ENCODE measurements at places on chromosomes 2 and 18. TPM values are rescaled to one million over a fixed set of nuclear protein-coding genes. Genes with fewer than 3 reads are reported as not detected.

DNA sequence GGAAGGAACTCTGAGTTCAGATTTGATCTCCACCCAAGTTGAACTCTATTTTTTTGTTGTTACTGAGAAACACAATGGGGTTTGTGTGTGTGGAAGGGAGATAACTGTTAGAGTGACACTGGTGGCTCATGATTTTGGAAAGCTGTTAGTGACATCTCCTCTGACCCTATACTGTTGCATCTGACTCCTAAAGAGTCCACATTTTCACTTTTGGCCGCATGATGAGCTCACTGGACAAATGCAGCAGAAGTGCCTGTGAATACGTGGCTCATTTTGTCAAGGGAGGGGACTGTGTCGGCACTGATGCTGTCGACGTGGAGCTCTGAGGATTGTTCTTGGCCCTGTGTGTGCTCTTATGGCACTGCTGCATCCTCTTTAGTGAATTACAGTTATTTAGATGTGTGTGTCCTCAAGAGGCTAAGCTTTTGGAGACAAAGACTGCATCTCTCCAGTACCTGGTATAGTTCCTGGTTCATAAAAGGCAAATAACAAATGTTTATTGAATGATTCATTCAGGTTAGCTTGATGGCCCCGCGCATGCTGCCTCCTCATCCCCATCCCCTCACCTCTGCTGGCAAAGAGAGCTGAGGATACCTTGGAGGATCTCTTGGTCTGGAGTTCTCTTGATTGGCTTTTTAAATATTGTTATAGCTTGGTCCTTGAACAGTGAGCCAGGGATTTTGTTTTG is 135.4 kb downstream of the PHLPP1 start:
- DNase-seq: no peak

DNA sequence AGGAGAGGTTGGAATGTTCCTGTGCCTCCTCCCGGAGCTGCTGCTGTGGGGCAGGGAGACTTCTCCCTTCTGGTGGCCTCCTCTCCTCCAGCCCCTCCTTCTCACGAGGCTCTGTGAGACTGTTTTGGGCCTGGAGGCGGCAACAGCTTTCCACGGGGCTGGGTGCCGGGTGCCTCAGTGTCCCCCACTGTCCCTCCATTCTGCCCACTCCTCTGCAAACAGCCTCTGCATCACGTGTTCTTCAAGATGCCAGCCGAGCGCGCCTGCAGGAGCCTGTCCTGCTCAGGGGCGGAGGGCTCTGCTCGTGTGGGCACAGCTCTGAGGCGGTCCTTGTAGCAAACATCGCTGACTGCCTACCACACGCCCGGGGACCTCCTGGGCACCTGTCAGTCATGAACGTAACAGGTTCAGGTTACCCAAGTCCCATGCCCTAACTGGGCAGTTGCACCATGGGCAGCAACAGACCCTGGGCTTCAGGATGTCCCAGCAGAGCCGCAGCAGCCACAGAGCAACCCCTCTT is 70.8 kb downstream of the RRM2 start:
- no peak for DNase-seq

The ZNF2 gene
- polyA plus RNA-seq: 2.3 TPM

DNA sequence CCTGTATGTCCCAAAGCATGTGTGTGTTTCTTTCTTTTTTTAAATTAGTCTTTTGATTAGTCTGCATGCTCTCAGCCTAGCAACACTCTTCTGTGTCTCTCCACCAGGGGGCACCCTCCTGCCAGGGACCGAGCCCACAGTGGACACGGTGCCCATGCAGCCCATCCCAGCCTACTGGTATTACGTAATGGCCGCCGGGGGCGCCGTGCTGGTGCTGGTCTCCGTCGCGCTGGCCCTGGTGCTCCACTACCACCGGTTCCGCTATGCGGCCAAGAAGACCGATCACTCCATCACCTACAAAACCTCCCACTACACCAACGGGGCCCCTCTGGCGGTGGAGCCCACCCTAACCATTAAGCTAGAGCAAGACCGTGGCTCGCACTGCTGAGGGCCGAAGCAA is 93.8 kb downstream of the NRP2 start:
- DNase-seq: no peak

GRCh38 chr2:88117973-88118372 is 9.9 kb downstream of the FABP1 start:
- DNase-seq: no peak

DNA sequence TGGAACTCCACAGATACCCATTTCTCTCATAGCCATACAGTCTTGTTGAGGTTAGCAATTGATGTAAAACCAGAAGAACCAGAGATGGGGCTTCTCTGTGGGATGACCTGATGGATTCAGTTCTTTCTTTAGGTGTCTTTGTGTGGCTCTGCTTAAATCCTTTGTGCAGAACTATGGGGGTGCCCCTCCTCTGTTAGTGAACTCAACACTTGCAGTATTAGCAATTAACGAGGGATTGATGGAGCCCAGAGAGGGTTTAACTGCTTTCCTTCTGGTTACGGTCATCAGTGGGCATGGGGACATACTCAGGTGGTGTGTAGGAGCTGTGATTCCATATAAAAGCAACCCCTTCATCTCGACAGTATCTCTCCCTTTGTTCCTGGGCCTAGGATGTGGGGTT is 406.8 kb upstream of the FAM98A start:
- DNase-seq: no peak

The DSG3 gene
- 0.50 TPM for polyA plus RNA-seq

The FIGLA gene
- not detected for polyA plus RNA-seq

DNA sequence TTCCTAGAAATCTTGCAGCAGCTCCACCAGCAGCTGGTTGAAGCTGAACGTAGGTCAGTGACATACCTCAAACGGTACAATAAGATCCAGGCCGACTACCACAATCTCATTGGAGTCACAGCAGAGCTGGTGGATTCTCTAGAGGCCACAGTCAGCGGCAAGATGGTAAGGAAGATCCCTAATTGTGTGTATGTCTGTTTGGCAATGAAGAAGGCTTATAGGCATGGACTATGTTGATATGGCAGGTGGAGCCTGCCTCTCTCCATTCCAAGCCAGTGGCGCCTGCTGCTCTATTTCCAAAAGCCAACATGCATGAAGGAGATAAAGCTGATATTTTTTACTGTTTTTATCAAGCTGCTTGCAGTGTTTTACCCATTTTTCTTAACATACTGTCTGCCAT is 36.8 kb downstream of the ARMC9 start:
- no peak for DNase-seq

DNA sequence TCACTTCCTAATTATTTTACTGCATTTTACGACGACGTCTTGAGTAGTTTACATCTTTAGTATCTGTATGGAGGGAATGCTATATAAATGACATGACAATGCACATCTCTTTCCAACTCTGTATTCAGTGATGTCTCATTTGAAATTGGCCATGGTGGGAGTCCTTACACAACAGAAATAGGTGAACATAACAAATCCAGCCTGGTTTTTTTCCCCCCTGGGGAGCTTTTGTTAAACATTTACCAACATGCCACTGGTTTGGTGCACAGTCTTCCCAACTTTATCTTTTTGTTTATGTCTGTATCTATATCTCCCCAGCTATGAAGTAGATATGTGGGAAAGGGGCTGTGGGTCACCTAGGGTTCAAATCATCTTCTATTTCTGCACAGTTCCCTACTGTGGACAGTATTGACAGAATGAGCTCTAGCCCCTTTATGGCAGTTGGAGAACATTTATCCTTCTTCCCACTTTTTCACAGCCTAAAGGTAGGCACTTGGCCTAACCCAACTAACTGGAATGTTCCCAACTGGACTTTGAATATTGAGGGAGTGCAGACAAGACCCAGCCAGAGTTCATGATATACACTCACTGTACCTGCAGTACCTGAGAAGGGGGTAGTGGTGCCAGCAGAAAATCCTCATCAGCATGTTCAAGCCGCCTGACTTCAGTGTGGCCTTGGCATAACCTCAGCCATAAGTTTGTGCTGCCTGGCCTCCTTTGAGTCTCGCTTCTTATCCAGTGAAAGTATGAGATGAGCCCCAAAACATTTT is 5.7 kb upstream of the RTKN start:
- DNase-seq: no peak

- no peak for DNase-seq
These were observed 1.2 kb downstream of the RMP24 start for GRCh38 chr18:35973650-35974049.

The ST8SIA5 gene
- polyA plus RNA-seq: 0.08 TPM

- no peak for DNase-seq
These were observed 248.7 kb upstream of the SIX3 start for GRCh38 chr2:44692821-44693220.

DNA sequence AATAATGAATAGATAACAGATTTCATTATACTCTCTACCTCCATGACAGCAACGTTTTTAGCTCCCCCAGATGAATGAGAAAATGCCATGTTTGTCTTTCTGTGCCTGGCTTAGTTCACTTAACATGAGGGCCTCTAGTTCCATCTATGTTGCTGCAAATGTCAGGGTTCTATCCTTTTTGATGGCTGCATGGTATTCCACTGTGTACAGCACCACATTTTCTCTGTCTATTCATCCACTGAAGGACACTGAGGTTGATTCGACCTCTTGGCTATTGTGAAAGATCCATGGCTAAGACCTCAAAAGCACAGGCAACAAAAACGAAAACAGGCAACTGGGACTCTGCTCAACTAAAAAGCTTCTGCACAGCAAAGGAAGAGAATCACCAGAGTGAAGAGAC is 264.6 kb downstream of the HDAC4 start:
- no peak for DNase-seq

The SNORC gene
- polyA plus RNA-seq: 5.1 TPM

The RSAD2 gene
- 1.7 TPM for polyA plus RNA-seq

- DNase-seq: no peak
These were observed 13.4 kb upstream of the MAP3K2 start for GRCh38 chr2:127400897-127401756.

DNA sequence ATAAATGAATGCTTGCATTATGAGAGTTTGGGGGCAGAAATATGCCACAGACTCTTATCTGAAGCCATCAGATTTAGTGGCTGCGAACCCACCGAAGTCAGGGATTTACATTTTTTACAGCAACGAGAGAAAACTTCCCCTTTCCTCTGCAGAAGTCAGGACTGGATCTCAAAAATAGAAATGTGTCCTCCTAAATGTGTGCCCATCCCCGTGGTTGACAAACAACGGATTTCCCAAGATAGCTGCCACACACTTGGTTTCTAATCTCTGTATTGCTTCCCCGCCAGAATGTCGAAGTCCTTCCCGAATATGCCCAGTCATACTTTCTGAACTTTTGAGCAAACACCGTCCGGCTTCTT is 879 bp upstream of the ADAM23 start:
- no peak for DNase-seq

Data from aorta (tissue), 5 donors.